Naive thymus-derived CD8-positive, alpha-beta T cell (primary cell): ENCODE measurements at places on chromosomes 6 and 20.

GRCh38 chr6:125679128-125679527 lies 70.3 kb upstream of the HEY2 start:
- DNase-seq = no peak

GRCh38 chr6:56158571-56158970 lies 88.8 kb downstream of the COL21A1 start:
- no peak for DNase-seq

GRCh38 chr20:44092551-44093248 lies 94.3 kb downstream of the JPH2 start:
- no peak for DNase-seq

GRCh38 chr6:18025596-18025995 lies 38.2 kb upstream of the KIF13A start:
- no peak for DNase-seq

DNA sequence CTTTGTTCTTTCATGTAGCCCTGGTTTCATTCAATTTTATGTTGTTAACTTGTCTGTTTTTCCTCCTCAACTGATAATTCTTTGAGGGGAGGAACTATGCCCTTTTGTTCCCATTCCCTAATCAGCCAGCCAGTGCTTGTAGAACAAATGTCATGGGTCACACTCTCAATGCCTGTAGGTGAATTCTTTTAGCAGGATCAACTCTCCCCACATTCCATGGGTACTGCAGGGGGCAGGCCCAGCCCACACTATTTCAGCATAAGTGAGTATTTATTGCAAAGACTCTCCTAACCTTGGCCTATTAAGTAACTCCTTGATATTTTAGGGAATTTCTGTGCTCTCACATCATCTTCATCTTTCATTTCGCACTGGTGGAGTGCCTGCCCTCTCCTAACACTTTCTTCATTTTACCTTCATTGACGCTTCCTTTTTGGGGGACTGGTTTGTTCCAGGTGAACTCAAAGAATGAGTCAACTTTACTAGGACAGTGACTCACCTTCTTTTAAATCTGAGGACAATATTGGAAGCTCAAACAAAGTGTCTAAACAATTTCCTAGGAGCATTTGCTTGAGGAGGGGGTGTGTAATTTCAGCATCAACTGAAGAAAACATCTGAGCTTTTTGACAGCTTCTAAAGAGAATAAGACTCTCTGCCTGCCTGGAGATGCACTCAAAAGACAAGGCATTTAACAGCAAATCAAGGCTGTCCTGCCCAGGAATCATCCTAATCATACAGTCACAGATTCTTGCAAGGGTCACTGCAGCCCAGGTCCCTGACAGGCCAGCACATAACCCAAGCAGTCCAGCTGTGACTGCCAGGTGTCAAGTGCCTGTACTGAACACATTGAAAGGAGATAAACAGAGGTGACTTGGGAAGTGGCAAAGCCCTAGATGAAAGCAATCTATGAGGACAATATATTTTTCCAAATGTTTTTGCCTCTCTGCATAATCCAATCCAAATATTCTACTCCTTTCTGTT lies 263.9 kb upstream of the PRND start:
- DNase-seq = no peak

DNA sequence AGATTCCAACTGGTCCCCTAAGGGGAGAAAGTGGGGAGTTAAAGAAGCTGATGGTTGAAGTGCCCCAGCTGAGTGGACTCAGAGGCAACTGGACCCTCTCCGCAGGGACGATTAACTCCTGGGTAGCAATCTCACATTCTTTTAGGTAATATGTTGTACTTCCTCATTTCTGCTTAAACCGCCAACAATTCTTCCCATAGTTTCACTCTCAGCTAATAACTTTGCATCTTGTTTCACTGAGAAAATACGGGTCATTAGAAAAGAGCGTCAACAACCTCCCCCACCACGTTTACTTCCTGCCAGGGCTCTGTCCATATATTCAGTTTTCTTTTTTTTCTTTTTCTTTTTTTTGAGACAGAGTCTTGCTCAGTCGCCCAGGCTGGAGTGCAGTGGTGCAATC lies 39.5 kb upstream of the CHD6 start:
- no peak for DNase-seq

GRCh38 chr6:16466800-16467553 lies 228.6 kb downstream of the GMPR start:
- DNase-seq = no peak

GRCh38 chr6:70673054-70673453 lies 5.4 kb downstream of the SMAP1 start:
- DNase-seq = no peak

DNA sequence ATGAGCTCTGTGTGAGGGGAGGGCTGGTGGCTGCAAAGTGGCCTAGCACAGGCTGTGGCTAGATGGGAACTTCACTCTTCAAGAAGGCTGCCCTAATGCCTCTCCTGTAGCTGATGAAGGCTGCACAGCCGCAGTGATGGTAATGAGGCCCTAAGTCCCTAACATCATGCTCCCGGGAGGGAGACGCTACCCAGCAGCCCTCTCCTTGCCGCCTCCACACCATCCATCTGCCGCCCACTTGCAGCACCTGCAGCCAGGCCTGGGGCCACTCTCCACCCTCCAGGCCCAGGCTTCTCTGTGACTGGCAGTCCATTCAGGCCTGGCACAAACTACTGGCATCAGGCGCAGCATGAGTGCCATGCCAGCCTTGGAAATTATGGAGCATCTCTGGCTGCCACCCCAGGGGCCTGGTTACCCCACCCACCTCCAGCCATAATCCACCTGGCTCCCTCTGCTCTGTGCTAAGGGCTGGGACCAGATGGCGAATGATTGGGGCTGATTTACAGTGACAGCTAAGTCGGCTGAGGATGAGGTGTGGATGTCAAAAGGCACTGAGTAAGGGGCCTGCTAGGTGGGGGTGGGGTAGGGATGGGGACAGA lies 284.2 kb downstream of the LRFN2 start:
- DNase-seq = no peak

- no peak for DNase-seq
Measured at GRCh38 chr6:112936504-112936903, 589.4 kb downstream of the RFPL4B start.

DNA sequence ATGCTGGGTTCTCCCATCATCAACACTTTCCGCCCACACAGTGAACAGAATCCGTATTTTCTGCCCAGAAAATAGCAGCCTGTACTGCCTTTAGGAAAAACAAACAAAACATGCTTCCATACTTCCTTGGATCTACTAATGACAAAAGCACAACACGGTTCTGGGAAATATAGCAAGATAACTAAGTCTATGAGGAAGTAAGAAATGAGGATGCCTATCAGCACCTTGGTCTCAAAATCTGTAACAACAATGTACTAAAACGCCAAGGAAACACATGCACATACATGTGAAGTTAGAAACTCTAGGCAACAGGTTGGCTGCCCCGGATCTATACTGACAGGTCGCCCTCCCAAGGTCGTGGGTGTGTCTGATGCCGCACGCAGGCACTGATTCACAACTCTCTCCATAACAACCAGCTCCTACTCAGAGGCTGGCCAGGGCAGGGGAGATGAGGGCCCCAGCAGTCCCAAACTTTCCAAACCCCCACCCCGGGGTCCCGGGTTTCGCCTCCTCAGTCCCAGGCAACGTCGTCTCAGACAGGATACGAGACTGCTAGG lies 710 bp downstream of the BTBD9 start:
- DNase-seq = peak; percentile 88

- DNase-seq = peak; percentile 55
Measured at GRCh38 chr20:46361381-46361780, 45.0 kb downstream of the ELMO2 start.

DNA sequence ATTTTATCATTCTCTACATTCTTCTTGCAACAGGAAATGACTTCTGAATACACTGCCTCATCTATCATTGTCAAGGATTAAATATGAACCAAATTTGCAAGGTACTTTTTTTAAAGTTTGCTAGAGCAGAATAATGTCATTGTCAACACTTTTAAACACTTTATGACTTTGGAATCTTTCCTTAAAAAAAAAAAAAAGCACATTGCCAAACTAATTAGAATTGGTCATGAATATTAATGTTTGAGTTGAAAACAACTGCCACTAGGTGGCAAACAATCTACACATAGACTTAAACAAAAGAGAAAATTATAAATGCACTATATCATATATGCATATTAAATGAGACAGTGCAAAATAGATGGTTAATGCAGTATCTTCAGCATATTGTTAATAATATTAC lies 32.5 kb upstream of the TMEM244 start:
- no peak for DNase-seq

GRCh38 chr6:135753196-135753595 lies 98.3 kb upstream of the PDE7B start:
- no peak for DNase-seq

GRCh38 chr6:43846556-43846955 lies 76.5 kb downstream of the VEGFA start:
- DNase-seq = no peak

GRCh38 chr20:50472693-50473664 lies 37.2 kb upstream of the PTPN1 start:
- no peak for DNase-seq

- no peak for DNase-seq
Measured at GRCh38 chr6:4105980-4106536, 27.1 kb upstream of the FAM217A start.

DNA sequence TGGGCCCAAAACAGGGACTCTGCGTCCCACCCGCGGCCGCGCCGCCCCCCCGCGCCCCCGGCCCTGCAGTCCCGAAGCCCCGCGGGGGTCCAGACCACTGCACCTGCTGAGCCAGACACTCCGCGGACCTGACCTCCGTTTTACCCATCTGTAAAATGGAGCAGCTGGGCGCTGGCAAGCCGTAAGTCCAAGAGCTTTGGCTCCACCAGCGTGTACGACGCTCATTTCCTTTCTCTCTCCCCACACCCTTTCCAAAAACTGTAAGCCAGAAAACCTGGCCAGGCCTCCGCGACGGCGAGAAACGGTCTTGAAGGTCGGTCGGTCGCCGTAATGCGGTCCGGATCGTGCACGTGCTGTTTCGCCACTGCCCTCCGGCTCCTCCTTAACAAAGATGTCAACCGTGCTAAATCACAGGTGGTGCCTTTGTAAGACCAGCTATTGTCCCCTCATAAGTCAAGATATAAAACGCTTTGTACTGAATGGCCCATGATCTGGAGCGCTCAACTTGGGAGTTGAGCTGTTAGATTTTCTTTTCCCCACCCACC lies 7.8 kb upstream of the NR2E1 start:
- no peak for DNase-seq

GRCh38 chr20:48831718-48832404 lies 4.1 kb upstream of the PREX1 start:
- DNase-seq = no peak

DNA sequence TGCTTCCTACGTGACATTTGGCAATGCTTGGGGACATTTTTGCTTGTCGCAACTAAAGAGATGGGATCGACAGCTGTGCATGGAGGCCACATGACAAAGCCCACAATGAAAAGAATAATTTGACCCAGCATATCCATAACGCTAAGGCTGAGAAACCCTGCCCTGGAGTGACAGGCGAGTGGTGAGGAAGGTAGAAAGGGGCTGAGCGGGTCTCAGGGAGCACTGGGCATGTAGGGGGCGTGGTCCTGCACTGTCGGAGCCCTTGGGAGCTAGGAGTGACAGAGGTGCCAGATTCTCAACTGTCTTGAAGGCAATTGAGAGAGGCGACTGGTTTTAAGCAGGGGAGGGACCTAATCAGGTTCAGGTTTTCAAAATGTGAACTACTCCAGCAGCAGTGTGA lies 13.6 kb downstream of the GGTLC1 start:
- DNase-seq = no peak

GRCh38 chr20:46399401-46399800 lies 7.0 kb downstream of the ELMO2 start:
- DNase-seq = no peak

- DNase-seq = no peak
Measured at GRCh38 chr20:54549658-54550326, 74.4 kb downstream of the DOK5 start.

- no peak for DNase-seq
Measured at GRCh38 chr6:42337985-42338743, 113.6 kb downstream of the TRERF1 start.

DNA sequence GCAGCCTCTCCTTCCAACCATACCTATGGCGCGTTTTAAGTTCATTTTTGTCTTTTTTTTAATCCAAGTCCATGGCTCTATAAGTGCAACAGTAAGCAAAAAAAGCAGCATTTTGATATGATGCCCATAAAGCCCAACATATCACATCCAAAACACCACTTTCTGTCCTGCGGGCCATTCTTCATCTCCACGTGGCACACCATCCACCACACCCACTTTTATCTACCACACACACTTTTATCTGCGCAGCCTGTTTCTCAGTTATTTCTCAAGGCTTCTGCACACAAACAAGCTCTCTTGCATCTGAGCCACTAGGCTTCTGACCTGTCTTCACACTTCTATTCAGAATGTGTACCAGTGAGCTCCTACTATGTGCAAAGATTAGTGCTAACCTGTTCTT lies 5.3 kb downstream of the GCLC start:
- DNase-seq = no peak

GRCh38 chr6:25535632-25536225 lies 116.3 kb upstream of the SCGN start:
- DNase-seq = no peak

DNA sequence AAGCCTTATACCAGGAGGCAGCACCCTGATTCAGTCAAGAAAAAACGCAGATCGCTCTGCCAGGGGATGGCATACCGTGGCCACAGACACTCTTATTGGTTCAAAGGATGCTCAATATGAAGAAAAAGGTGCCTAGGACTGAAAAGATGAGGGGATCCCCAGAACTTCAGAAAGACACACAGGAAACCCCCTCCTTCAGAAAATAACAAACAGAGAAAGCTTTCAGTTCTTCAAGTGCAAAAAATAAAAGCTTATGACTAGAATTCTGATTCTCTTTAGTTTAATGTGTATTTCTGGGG lies 17.7 kb upstream of the MYB start:
- peak; percentile 67 for DNase-seq

DNA sequence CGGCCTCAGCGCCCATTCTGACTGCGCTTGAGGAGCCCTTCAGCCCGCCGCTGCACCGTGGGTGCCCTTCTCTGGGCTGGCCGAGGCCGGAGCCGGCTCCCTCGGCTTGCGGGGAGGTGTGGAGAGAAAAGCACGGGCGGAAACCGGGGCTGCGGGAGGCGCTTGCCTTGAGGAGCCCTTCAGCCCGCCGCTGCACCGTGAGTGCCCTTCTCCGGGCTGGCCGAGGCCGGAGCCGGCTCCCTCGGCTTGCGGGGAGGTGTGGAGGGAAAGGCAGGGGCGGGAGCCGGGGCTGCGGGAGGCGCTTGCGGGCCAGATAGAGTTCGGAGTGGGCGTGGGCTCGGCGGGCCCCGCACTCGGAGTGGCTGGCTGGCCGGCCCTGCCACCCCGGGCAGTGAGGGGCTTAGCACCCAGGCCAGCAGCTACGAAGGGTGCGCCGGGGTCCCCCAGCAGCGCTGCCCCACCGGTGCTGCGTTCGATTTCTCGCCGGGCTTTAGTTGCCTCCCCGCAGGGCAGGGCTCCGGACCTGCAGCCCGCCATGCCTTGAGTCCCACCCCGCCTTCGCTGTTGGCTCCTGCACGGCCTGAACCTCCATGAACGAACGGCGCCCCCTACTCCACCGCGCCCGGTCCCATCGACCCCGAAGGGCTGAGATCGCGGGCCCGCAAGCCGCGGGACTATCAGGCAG lies 45.7 kb upstream of the MCUR1 start:
- DNase-seq = no peak

- no peak for DNase-seq
Measured at GRCh38 chr6:37882724-37883413, 63.3 kb downstream of the ZFAND3 start.

GRCh38 chr6:166620478-166621113 lies 6.5 kb downstream of the RPS6KA2 start:
- DNase-seq = no peak
